Daoy (cell line): ENCODE measurements at places on chromosomes 7 and 10.
A peak's percentile ranks its signal among the peaks of the same experiment; 100 is the strongest.

DNA sequence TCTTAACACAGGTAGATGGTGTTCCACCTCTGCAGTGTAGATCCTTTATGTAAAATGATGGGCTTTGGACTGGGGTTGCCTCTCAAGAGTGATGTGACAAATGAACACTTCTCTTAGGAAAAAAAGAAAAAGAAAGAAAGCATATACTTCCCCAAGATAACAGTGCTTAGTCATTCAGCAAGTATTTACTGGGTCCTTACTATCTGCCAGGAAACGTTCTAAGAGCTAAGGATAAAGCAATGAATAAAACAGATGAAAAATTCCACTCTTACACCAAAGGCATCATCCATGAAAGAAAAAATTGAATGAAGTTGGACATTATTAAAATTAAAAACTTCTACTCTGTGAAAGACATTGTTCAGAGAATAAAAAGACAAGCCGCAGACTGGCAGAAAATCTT is 177.3 kb downstream of the C7orf25 start:
- DNase-seq, result peak; percentile 26

GRCh38 chr7:35553519-35553918 is 141.4 kb downstream of the HERPUD2 start:
- no peak for DNase-seq

- DNase-seq, result peak; percentile 58
Observed at GRCh38 chr10:89355394-89355931, 22.4 kb upstream of the IFIT1B start.

- DNase-seq, result no peak
Observed at GRCh38 chr7:98097042-98097645, 9.5 kb upstream of the LMTK2 start.

DNA sequence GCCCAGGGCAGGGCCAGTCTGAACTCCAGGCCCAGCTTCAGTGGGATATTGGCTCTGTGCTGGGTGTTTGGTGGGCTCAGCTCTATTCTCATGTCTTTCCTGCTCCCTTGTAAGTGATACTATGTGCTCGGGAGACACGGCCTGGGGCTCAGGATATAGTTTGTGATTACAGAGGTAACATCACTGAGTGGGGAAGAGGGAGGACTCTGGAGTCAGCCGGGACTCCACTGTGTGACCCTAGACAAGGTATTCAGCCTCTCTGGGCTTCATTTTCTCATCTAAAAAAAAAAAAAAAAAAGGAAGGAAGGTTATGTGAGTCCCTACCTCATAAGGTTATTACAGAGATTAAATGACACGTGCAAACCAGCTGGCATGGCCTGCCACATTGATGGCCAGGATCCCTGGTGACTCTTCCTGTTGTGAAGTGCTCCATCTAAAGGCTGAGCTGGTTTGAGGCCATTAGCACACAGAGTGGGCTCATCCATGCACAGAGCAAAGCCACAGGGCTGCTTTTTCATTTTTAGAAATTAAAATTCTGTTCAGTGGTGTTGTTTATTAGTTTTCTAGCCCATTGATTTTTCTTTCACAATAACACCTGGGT is 15.7 kb downstream of the SLC13A4 start:
- peak; percentile 32 for DNase-seq

DNA sequence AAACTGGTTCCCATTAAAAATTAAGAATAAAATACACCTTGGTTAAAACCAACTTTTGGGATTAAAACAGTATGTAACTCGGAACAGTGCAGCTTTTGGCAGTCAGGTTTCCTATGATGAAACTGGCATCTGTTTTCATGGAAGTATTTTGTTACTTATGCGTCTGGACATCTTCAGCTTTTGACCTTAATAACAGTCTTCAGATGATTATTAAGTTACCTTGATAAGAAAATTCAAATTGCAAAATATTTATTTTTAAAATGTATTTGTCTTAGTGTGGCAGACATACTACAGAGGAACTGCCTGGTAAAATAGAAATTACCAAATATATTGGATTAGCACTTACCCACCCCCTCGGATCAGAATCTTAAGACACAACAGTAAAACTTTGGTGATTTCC is 100.0 kb downstream of the ITGB8 start:
- no peak for DNase-seq

DNA sequence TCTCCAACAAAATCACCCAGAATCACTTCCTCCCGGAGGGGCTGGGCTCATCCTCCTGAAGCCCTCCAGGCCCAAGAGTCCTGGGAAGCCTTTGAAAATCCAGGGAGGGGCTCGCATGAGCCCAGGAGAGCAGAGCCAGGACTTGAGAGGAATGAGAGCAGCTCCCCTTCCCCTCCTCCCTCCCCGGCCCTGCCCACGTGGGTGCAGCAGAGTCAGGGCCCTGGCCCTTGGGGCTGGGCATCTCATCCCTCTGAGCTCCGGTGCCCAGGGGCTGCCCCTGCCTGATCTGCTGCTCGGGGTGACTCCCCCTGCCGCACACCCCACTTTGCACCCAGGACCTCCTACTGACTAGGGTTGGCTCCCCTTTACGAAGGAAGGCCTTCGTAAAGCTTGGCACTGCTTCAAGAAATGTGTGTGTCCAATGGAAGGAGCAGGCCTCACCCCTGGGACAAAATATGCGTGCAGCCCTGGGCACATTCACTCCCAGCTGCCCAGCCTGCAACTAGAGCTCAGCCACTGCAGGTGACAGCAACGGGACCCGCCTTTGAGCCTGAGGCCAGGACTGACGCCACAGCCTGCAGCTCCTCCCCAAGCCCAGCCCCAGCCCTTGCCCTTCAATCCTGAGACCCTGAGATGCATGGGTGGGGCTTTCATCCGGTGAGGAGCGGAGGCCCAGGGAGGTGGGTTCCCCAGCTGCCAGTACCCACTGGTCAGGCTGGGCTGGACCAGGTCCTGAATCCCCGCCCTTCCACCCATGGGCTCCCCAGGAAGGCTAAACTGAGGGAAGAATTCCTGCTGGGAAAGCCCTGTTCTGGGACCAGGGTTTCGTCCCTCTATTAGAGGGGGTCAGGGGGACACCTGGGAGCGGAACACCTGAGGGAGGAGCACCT is 21.8 kb downstream of the PWWP2B start:
- no peak for DNase-seq
